ENCODE measurements at places on chromosomes 1 and 21.

- DNase-seq: no peak
Measured at GRCh38 chr1:119564548-119564947, 57.5 kb downstream of the HSD3B1 start.

DNA sequence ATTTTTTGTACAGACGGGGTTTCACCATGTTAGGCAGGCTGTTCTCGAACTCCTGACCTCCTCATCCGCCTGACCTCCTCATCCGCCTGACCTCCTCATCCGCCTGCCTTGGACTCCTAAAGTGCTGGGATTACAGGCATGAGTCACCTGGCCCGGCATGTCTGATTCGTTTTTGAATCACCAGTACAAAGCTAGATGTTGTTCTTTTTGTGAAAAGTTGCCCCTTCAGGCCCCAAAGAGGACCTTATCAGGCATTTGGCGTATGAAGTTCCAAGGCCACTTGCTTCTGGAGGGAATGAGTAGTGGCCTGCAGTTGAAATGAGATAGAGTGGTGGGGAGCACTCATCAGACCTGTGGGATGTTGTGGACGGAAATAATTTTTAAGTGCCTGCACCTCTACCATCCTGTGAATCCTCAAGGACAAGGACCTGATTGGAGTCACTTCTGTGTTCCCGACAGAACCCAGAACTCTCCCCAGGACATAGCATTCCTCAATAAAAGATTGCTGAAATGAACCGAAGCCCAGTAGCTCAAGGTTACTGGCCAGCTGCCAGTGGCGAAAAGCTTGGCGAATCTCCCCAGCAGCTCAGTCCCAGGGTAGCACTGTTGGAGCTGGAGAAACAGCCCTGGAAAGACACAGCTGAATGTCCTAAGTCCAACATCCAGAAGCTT, 50.1 kb downstream of the NDUFS5 start:
- peak; percentile 63 for DNase-seq

GRCh38 chr1:7495962-7496361, 275.1 kb upstream of the VAMP3 start:
- DNase-seq: no peak

GRCh38 chr1:91778964-91779363, 107.0 kb downstream of the TGFBR3 start:
- DNase-seq: peak; percentile 70

DNA sequence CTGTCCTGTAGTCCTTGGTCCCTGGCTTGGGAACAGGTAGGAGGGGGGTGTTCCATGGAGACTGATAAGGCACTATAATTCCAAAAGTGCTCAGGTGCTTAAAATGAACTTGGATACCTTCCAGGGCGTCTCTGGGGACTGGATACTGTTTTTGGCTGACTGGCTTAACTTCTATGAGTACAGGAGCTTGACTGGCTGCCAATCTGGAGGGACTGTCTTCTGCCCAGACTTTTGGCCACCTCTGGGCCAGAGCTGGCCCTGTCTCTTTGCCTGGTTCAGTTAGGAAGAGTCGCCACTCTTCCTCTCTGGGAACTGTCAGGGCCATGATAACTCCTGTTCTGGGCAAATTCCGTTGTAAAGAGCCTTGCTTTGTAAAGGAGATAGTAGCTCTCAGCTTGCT, 407.0 kb downstream of the TGFB2 start:
- DNase-seq: no peak

DNA sequence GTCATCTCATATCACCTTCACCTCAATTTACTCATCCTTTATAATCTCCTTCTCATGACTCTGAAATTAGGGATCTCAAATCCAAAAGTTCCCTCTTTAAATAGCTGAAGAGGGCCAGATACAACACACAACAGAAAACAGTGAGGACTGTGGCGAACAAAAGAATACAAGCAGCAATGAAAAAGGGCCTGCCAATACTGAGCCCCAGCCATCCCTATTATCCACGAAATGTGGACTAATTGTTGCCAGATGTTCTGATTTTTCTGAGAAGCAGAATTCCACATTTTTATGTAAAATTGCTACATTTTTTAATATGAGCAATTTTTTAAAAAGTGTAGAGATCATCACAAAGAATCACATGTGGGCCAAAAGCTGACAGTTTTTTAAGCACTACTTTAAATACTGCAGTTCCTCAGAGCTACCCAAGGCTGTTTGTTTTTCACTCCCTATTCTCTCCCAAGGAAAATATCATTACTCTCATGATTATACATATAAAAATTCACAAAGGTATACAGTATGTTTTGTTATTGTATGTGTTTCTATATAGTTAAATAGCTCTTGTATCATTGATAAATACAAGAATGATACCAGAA, 90.0 kb downstream of the ASH1L start:
- DNase-seq: no peak

- no peak for DNase-seq
Measured at GRCh38 chr1:103162360-103162759, 54.0 kb upstream of the COL11A1 start.

DNA sequence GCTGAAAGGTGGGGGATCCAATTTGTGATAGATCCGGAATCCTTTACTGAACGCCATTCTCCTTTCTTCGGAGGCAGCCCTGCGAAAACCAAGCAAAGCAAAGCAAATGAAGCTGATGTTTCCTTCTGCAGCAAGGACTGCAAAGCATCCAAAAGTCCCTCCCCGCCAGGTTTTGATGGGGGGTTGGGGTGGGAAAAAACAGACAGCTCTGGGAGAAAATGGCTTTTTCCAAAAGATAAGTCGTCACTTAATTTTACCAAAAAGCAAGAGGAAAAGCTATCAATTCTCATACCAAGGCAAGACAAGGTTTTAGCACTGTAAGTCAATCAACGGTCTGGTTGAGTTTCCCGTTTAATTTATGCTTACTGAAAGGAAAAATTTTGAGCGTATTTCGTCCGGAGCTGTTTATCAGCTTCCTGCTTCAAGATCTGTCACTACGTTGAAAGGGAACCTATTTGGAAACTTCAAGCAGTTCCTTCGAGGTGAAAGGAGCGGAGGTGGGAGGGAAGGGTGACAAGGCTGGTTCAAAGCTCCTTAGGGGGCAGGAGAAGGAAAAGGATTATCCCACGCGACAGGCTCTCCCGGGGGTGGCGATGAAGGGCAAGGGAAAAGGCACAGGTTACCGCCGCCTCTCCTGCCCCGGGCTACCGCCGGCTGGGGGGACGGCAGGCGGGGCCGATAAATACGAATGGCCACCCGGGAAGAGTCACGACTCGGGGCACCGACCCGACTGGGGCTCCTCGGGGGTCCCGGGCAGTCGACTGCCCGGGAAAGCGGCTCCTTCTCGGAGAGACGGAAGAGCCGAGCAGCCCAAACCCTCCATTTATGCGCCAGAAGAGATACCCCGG, 750 bp downstream of the SYNJ1 start:
- peak; percentile 32 for DNase-seq

GRCh38 chr21:31520561-31521098, 138.9 kb upstream of the SOD1 start:
- no peak for DNase-seq

- no peak for DNase-seq
Measured at GRCh38 chr1:55190109-55190508, 25.1 kb downstream of the USP24 start.

GRCh38 chr1:83889707-83890106, 109.2 kb downstream of the TTLL7 start:
- DNase-seq: no peak

- no peak for DNase-seq
Measured at GRCh38 chr1:56931686-56932085, 34.1 kb downstream of the C8B start.

GRCh38 chr1:111739925-111740765, 950 bp upstream of the INKA2 start:
- peak; percentile 73 for DNase-seq

DNA sequence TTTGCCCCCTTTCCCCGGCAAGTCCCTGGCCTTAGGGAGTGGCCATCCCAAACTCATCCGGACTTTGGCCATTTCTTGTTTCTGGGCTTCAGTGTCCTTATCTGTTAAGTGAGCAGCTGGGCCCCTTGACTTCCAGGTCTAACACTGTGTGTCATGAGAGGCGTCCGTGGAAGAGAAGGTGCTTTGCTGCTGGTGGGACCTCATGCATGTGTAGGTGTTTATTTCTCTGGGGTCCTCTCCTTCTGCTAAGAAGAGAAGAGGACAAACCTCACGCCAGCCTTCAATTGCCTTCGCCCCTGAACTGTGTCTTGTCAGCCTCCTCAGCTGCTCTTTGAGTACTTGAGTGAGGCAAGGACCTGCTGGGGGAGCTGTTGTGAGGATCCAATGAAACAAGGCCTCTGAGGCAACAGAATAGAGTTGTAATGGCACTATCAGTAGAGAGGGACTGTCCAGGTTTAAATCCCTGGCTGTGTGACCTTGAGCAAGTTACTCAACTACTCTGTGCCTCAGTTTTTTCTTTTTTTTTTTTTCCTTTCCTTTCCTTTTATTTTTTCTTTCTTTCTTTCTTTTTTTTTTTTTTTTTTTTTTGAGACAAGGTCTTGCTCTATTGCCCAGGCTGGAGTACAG, 72.5 kb downstream of the RUNX3 start:
- no peak for DNase-seq
